ENCODE measurements at places on chromosomes 13 and 19.

GRCh38 chr19:12047868-12048267 lies 4.9 kb downstream of the ZNF878 start:
- DNase-seq = peak; percentile 11

DNA sequence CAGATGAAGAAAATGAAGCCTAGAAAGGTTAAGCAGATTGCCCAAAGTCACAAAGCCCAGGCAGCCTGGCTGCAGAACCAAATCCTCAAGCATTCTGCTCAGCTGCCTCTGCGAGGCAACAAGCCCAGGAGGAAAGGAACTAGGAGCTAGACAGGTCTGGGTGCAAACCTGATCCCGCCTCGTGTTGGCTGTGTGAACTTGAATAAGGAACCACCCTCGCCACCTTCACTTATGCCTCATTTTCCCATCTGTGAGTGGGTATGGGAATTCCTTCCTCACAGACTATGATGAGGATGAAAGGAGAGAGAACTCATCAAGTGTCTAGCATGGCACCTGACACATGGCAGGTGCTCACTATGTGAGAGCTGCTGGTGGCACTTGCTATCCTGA lies 6.6 kb downstream of the SMG9 start:
- DNase-seq = no peak

DNA sequence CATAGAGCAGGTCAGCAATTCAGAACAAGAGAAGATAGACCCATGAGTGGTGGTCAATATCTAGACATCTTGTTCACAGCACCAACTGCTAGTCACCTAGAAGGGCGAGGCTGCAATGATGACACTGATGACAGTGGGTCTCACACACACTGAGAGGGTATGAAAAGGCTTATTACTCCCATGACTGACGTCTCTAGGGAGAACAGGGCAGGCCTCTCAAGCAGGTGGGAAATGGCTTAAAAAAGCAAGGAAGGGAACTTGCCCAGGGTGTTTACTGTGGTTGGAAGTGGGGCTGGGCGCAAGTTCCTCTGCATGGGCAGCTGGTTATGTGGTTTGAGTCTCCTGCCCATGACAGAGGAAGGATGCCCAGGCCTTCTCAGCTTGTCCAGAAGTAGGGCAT lies 33.8 kb downstream of the ZNF44 start:
- DNase-seq = no peak

GRCh38 chr19:30778061-30778460 lies 405.9 kb downstream of the ZNF536 start:
- DNase-seq = no peak

- DNase-seq = no peak
Measured at GRCh38 chr19:18171605-18172327, 1.8 kb upstream of the IFI30 start.

GRCh38 chr13:28147495-28147894 lies 9.2 kb downstream of the PAN3 start:
- DNase-seq = peak; percentile 30

DNA sequence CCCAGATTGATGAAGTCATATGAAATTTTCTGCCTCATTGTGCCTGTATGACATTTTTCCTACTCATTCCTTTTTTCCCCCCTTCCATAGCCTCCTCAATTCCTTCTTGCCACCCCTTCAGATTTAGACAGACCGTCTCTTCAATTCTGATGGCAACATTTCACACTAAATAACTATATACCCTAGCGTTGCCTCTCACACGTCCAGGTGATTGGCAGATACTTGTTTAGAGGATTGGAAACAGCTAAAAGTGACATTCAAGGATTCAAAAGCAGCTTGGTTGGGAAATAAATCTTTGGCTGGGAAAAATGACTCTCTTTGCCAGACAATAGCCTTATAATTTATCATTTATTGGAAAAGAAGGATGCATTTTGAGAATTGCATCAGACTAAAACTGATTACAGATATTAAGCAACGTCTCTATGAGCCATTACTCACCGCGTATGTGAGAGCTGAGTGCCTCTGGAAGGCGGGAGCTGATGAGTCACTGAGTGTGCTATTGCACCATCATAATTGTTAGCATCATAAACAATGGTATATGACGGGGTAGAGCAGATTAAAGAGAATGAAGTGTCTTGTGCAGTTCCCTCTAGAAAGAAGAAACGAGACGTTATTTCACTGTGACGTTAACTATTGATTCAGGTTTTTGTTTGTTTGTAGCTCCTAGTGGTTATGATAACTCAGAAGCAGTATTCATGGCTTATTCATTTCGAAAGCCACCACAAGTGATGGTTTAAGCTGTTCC lies 61.1 kb upstream of the FAM216B start:
- DNase-seq = peak; percentile 99

- DNase-seq = no peak
Measured at GRCh38 chr19:17725422-17726078, 6.3 kb downstream of the MAP1S start.

DNA sequence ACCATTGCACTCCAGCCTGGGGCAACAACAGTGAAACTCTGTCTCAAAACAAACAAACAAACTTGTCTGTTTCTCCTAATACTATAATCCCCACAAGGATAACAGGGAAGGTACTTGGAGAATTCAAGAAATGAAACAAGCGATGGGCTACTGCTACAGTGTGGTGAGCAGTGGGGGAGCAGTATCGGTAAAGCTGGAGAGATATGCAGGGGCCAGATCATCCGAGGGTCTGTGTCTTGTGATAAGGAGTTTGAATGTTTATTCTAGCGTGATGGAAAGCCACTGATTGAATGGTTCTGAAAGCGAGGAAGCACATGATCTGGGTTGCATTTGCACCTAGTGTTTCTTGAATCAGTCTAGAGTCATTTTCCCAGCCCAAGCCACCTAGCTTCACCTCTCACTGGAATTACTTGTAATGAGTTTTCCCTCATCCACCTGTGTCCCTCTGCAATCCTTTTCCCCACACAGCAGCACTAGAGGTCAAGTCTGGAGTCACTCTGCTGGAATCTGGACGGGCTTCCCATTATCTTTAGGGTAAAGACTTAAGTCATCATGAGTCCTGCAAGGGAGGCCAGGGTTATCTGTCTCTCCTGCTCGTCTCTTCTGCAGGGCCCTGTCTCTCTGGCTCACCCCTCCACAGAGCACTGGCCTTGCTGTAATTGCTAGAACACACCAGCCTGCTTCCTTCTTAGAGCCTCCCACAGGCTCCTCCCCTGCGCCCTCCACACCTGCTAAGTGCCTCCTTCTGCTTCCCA lies 162.3 kb downstream of the KLF5 start:
- peak; percentile 41 for DNase-seq

DNA sequence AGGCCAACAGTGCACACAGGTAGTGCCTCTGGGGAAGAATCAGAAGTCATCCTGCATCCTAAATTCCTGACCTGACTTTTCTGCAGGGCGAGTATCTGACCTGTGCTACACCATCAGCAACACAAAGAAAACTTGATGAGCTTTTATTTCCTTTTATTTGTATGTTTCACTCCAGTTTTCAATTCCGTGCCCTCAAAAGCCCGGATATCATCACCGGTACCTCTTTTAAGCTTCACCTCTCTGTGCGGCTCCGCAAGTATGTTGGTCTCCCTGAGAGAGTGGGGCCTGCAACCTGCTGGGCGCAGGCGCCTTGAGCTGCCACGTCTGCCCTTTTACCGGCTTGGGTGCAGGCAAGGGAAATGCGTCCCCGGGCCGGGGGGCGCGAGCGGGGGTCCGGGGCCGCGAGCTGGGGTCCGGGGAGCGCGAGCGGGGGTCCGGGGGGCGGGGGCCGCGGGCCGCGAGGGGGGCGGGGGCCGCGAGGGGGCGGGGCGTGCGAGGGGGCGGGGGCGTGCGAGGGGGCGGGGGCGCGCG lies 4.3 kb upstream of the DUXA start:
- DNase-seq = peak; percentile 39

DNA sequence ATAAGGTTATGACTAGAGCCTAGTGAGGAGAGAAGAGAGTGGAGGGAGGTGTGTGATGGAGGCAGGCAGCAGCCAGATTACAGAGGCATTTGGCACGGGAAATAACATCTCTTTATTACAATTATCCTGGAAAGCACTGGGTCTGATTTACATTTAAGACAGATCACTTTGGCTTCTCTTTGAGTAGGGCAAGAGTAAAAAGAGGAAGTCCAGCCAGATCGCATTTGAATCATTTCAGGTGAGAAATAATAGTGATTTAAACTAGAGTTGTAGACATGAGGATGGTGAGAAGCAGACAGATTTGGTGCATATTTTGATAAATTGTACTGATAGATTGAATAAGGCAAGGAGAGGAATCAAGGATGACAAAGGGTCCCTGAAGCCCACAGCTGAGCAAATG lies 9.6 kb upstream of the SACS start:
- DNase-seq = no peak

GRCh38 chr19:9309974-9310446 lies 372 bp upstream of the ZNF699 start:
- DNase-seq = peak; percentile 84

GRCh38 chr13:98411617-98412265 lies 165.2 kb downstream of the STK24 start:
- no peak for DNase-seq

DNA sequence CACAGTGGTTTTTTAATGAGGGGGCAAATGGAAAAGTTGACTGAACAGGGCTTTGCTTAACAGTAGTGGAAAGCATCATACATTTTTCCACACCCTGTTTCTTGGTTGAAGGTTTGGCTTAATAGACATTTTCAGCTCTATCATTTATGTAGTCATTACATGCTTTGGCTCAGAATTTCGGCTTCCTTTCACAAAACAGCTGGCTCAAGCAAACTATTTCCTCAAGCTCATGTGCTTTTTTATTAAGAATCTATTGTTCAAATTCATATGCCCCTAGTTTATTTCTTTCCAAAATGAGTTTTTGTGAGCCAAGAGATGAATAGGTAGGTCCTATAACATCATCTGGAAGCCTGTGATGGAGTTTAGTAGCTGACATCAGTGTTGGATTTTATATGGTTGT lies 113.8 kb downstream of the SLITRK6 start:
- no peak for DNase-seq

GRCh38 chr13:84940798-84941197 lies 858.4 kb downstream of the SLITRK6 start:
- no peak for DNase-seq

DNA sequence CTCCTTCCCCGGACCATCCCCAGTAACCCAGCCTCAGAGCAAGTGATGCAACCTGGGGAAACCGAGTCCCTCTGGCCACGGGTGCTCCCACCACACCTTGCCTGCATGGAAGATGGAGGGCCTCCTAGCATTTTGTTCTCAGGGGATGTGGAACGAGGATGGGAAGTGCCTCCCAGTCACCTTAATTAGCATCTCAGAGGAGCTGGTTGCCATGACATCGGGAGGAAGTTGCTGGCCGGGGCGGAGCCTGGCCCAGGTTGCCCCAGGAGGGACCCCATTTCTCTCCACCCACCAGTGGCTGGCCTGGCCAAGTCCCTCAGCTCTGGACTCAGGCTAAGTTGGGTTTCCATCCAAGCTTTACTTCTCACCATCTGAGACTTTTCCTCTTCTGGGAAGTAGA lies 24.1 kb upstream of the PTPRS start:
- DNase-seq = no peak

DNA sequence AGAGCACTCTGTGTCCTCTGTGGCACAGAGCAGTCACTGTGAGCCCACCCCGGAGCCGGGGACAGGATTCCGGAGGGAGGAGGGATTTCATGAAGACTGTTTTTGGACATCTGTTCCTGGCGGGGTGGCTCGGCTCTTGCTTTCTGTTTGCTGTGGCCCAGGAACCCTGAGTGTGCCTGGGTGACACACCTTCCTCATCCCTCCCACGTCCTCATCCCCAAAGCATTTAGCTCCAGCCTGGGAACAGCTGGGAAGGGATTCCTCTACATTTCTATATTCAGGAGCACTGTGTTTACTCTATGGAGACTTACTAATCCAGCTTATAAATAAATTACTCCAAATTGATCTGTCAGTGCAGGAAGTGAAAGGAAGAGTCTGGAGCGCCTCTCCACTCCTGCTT lies 97.8 kb upstream of the UBL3 start:
- peak; percentile 87 for DNase-seq

DNA sequence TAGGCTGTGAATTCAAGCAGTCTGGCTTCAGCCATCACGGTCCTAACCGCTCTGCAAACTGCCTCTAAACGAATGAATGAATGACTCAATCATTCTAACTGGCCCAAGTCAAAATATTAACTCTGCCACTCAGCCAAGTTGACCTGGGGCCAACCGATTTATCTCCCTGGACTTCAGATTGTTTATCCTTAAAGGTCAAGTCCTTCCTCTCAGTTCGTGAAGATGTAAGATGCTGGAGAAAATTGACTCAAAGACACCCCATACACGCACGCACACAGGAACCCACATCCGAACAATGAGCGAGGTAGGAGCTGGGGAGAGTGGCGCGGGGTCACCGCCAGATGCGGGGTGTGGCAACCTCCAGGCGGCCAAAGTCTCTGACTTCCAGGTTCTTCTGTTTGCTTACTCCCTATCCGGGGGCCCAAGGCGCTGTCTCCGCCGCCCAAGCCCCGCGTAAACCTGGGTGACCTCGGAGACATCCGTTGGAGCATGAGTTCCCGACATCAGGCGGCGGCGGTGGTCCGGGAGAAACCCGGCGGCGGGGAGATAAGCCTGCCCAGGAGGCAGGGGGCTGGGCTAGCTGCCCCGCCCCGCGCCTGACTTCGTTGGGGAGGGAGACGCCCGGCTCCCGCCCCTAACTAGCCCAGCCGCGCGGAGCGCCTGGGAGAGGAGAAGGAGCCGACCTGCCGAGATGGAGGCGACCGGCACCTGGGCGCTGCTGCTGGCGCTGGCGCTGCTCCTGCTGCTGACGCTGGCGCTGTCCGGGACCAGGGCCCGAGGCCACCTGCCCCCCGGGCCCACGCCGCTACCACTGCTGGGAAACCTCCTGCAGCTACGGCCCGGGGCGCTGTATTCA lies at the start of gene CYP2S1:
Gene CYP2S1 (plus strand): TSS at position 646 of the 856 bp plus-strand sequence. CDS start 46 bp downstream, at position 692.
- peak; percentile 22 for DNase-seq

DNA sequence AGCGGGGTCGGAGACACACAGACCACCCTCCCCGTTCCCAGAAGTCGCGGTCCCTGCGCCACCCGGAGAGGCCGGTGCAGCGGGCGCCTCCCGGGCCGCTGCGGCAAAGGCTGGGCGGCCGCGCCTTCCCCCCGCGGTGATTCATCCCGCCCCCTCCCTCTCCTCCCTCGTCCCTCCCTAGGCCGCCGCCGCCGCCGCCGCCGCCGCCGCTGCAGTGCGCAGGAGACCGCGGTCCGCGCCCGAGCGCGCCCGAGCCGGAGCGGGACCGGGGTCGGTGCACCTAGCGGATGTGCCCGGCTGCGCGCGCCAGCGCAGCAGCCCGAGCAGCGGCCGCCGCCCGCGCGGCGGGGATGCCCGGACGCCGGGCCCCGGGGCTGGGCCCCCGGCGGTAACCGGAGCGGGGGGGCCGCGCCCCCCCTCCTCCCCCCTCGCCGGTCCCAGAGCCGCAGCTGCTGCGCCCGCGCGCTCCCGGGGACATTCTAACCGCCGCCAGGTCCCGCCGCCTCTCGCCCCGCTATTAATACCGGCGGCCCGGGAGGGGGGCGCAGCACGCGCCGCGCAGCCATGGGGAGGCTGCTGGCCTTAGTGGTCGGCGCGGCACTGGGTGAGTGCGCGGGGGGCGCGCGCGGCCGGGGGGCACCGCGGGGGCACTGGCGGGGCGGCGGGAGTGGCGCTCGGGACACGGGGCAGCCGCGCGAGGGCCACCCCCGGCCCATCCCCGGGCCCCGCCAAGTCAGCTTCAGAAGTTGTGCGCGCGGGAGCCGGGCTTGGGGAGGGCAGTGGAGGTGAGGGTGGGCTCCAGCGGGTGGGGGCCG lies at the start of gene SCN1B:
Gene SCN1B (plus strand): TSS at position 214 of the 815 bp plus-strand sequence. CDS start 351 bp downstream, at position 565.
- peak; percentile 55 for DNase-seq

Data from IMR-90 (cell line).